ENCODE measurements at places on chromosomes 12 and 14.

DNA sequence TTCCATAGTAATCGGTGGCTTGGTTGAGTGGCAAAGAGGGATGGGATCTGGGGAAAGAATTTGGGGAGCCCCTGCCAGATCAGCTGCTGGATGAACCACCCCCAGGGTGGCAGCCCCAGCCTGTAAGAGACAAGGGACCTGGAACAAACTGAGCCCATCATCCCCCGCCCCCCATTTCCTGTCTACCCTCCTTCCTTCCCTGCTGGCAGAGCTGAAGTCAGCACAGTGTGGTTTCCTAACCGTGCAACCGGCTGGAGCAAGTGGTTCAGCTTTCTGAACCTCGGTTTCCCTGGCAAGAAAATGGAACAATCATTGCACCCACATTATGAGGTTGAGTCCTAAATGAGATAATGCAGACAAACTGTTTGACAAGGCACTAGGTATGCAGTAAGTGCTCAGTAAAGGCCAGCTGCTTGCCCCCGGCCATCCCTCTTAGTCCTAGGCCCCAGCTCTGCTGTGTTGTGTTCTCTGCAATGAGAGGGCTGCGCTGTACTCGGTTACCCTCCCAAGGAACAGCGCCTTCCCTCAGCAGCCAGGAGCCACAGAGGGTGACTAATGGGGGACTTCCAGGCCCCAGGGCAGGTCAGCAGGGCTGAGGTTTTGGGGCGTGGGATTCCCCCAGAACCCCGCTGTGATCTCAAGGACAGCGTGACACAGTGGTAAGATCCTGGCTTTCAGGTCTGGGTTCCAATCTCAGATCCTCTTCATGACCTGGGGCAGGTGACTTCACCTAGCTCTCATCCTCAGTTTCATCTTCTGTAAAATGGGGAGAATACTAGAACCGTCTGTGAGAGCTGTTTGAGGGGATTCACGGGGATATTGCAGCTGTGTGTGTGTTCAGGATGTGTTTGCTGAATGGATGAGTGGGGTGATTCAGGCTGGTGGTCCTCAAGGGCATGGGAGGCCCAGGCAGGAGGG is 16.5 kb downstream of the SELPLG start:
- DNase-seq = peak; percentile 80

DNA sequence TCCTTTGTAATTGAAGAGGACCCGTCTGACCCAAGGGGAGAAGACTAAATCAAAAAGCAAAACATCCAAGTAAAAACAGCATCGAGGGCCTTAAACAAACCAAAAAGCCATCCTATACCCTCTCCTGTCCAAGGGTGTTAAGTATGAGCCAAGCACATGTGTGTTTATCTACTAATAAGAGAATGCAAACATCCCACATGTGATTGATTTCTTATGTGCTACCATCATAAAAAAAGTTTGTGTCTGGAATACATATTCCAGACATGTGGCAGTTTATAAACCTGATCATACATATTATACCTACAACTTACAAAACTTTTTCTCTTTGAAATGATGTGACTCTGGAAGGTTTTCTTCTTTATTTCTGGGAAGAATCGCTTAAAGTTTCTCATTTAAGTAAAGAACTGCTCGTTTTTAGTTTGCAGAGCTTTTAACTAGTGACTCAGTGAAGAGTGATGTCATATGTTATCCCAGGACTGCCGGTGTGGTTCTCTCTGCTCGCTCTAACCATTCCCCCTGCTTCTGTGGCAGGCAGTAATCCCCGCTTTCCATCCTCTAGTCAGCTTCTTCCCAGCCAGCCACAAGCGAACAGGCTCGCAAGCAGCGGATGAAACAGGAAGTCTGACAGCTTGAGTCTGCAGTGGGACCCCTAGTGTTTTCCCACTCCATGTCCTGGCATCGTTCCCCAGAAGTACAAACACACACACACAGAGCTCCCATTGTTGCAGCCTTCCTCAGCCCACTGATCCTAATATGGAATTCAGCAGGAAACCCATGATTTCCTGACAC is 431 bp upstream of the RHOJ start:
- DNase-seq = no peak

GRCh38 chr12:107091381-107091780 is 2.0 kb downstream of the CRY1 start:
- DNase-seq = no peak

GRCh38 chr12:65647074-65647473 is 177.2 kb upstream of the HMGA2 start:
- DNase-seq = no peak
